ENCODE measurements at places on chromosomes 11 and 22.

GRCh38 chr22:31578171-31578570 lies 81.8 kb downstream of the SFI1 start:
- no peak for DNase-seq

- no peak for DNase-seq
Observed at GRCh38 chr11:74468936-74469335, 1.6 kb upstream of the KCNE3 start.

- DNase-seq: peak; percentile 79
Observed at GRCh38 chr22:36331912-36332622, 55.7 kb downstream of the MYH9 start.

DNA sequence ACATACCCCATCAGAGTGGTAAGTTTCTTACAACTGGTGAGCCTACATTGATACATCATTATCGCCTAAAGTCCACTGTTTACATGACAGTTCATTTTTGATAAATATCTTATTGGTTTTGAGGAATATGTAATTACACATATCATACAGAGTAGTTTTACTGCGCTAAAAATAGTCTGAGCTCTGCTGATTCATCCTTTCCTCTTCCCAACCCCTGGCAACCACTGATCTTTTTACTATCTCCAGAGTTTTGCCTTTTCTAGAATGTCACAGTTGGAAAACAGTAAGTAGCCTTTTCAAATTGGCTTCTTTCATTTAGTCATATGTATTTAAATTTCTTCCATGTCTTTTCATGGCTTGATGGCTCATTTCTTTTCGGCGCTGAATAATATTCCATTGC lies 112.8 kb downstream of the LARGE1 start:
- no peak for DNase-seq

GRCh38 chr11:102829316-102830000 lies 14.0 kb downstream of the MMP3 start:
- no peak for DNase-seq

GRCh38 chr22:37681556-37682049 lies 4.5 kb upstream of the NOL12 start:
- DNase-seq: peak; percentile 87

DNA sequence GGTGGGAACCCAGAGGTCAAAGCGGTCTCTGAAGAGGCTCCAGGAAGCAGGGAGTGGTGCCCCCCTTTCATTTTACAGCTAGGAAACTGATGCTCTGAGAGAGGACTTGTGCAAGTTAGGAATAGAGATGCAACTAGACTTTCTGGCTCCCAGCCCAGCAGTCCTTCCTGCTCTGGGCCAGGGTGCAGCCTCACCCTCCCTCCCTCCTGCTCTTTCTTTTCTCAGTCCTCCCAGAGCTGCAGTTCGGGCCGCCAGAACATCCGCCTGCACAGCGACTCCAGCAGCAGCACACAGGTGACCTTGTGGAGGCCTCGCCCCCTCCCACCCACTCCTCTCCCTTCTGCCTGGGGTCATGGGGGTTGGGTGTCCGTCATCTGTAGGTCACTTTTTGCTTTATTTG lies 51.5 kb downstream of the LHFPL7 start:
- peak; percentile 81 for DNase-seq

DNA sequence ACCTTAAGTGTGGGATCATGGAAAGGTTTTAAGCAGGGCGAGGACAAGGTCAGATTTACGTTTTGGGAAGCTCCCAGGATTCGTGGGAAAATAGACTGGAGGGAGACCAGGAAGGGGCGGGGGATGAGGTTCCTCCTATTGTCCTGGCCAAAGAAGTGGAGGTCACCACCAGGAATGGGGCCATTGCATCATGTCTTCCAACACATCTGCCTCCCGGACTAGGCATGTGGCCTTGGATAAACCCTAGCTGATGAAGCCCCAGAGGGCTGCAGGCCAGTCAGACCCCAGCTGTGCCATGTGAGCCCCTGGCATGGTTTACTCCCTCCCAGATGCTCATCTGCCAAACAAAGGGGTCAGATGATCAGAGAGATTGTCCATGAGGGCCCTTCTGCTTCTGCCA lies 11.5 kb upstream of the YWHAH start:
- DNase-seq: peak; percentile 35
